ENCODE measurements at places on chromosomes 1 and 21.
A peak's percentile ranks its signal among the peaks of the same experiment; 100 is the strongest.

DNA sequence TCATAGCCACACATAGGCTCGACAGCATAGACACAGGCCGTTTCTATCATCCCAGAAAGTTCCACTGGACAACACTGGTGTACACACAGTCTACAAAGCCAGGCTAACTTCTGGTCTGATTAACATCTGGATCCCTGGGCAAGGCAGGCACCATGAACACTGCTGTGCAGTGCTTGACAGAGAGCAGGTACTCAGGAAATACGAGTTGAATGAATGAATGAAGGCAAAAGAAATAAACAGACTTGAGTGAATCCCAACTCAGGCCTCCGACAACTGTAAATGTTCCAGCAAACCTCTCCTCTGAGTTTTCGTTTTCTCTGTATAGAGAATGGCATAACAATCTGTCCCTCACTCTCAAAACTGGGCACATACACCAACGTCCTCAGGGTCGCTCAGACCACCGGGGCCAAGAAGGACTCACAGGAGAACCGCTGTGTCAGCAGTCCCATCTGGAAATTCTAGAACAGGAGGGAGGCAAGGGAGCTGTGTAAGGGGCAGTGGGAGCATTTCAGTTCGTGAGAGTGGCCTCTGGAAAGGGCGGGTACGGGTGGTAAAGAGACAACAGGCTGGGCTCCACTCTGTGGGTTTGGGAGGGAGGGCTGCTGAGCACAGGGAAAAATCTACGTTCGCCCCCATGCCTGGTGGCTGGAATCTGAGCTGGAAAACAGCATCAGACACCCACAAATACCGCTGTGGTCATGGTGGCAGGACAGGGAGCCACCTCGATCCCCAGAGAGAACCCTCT, 15.1 kb upstream of the ECE1 start:
- DNase-seq: no peak

GRCh38 chr1:82284213-82284612, 483.5 kb downstream of the ADGRL2 start:
- no peak for DNase-seq

GRCh38 chr1:191798178-191798577, 360.1 kb upstream of the RGS18 start:
- DNase-seq: no peak

DNA sequence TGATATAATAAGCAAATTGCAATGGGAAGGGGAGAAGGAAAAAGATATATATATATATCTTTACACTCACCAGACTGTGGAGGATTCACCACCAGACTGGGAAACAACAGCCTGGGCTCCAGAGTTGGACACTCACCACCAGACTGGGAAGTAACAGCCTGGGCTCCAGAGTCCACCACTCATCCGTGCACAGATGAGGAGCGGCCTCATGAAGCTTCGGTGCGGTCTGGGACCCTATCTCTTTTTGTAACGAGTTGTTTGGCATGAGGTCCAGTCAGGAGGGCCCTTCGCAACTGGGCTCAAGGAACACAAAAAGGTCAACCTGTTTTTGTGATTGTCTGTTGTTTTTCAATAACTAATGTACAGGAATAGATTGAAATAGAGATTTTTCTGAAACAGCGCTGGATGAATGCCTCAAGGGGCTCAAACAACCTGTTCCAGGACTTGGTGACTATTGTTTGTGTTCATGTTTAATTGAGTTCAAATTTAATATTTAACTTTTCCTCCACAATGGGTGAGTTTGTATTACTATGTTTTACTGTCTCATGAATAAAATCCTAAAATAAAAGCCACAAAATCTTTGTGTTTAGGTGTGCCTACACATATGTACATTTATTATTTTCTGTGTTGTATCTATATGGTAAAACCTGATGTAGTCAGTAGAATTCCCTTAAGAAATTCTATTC, 40.1 kb downstream of the S100A10 start:
- DNase-seq: no peak

DNA sequence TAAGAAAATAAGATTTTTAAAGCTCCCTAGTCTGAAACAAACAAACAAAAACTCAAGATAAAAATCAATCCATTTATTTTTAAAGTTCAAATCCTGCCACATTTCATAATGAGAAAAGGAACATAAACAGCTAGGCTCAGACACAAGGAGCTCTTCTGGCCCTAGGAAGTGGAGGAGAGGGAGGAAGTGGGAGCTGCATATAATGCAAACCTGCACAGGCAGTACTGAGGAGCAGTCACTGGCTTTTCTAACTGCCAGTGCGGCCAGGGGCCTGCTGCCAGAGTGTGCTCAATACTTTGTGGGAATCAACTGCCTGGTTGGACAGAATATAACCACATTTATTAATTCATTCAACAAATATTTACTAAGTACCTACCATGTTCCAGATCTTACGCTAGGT, 139.8 kb upstream of the SPATA6 start:
- no peak for DNase-seq

DNA sequence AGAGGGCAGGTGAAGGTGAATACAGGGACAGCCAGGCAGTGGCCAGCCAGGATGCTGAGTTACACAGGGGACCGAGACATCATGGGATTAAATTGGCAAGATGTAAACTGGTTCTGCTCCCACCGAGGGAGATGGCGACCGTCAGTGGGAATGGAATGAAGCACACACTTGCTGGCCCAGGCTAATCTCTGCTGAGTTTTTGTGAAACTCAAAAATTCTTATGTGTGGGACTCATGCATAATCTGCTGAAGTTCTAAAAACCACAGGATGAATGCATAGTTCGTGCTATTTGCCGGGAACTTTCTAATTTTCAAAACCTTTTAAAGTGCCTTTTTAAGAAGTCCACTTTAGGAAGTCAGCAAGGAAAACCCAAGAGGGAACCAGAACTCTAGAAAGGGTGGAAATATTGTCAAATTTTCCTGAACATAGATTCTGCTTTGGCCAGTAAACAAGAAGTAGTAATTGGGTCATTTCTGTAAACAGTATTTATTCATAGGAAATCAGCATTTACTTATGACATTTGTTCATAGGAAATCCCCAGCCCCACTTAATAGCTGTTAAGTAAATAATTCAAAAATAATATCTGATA, 85.4 kb upstream of the ROR1 start:
- no peak for DNase-seq

DNA sequence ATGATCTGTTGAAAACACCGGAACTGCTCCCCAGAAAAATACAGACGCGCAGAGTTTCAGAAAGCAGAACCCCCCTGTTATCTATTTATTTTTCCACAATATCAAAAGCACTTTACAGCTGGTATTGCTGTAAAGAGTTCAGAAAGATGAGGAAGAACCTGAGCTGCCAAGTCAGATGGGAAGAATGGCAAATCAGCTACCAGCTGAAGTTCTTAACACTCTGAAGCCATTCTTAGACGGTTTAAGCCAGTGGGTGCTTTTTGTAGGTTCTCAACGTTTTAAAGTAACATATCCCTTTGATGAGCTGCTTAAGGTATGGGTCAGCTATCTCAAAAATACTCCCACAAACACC, 714 bp upstream of the AKIRIN1 start:
- DNase-seq: no peak

GRCh38 chr1:20355828-20356735, 65.4 kb downstream of the VWA5B1 start:
- no peak for DNase-seq

DNA sequence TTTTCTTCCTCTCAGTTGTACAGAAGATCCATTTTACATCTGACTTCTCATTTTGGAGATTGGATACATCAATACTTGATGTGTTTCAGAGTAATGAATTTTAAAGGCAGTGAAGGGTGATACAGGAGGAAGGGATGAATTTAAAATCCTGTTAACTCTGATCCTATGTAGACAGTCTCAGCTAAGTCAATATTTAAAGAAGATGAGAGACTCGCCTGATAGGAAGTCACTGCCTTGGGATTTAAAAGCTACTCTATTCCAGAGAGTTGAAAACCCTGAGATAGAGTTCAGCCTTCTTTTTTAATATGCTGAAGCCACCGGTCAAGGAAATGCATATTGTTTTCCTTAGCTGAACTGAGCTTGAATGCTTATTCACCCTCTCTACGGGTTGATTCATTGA, 42.7 kb downstream of the HUNK start:
- no peak for DNase-seq

DNA sequence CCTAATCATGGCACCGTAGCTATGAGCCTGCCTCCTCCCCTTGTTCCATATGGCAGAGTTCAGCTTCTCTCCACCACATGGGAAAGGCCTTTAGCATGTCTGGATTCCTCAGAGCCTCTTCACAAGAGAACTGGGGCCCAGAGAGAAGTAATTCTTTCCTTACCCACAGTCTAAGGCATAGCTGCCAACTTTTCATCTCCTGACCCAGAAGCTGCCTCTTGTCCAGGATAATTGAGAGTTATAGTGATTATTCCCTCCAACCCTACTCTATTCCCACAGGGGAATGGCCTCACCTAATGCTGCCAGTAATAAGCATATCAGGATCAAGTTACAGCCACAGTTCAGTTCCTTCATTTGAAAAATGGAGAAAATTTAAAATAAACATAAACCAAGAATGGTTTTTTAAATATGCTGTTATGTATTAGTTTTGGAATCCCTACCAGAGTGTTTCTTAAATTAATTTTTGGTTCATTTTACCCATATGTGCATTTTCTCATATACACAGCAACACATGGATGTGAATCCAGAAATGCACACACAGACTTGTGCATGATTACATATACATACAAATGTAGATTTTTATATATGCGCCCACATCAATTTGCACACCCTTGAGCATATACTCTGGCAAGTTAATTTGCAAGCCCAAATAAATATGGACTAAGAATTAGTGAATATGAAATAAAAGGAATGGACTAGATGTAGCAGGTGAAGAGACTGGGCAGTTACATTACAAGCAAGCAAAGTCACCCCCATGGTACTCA, 63.9 kb upstream of the WARS2 start:
- DNase-seq: no peak

- DNase-seq: no peak
Observed at GRCh38 chr1:153515504-153516394, 20.0 kb downstream of the S100A6 start.

DNA sequence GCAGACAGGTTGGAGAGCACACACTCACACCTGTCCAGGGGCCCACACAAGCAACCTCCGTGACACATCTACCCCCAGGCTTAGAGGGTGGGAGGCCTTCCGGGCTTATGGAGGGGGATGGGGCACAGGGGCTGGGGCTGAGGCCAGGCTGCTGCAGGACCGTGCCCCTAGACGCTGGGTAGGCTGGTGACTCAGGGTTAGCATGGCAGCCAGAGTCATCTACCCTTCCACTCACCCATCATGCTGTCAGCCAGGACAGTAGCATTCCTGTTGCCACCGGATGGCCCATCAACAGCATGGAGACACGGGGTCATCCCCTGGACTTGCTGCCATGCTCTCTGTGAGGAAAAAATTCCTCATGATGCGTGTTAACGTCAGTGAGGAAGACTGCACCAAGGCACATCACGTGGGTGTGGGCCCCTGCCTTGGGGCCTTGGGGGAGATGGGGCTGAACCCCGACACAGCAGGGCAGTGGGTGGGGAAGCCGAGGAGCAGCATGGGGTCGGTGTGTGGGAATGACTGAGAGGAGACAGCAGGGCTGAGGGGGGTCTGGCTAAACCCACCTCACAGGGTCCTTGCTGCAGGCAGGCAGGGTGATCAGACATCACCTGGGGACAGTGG, 52.8 kb downstream of the WNT9A start:
- DNase-seq: no peak

GRCh38 chr1:117753232-117753631, 147.4 kb downstream of the TENT5C start:
- DNase-seq: no peak

- no peak for DNase-seq
Observed at GRCh38 chr1:165411396-165411795, 33.5 kb downstream of the RXRG start.

GRCh38 chr21:31530897-31531705, 128.4 kb upstream of the SOD1 start:
- no peak for DNase-seq

DNA sequence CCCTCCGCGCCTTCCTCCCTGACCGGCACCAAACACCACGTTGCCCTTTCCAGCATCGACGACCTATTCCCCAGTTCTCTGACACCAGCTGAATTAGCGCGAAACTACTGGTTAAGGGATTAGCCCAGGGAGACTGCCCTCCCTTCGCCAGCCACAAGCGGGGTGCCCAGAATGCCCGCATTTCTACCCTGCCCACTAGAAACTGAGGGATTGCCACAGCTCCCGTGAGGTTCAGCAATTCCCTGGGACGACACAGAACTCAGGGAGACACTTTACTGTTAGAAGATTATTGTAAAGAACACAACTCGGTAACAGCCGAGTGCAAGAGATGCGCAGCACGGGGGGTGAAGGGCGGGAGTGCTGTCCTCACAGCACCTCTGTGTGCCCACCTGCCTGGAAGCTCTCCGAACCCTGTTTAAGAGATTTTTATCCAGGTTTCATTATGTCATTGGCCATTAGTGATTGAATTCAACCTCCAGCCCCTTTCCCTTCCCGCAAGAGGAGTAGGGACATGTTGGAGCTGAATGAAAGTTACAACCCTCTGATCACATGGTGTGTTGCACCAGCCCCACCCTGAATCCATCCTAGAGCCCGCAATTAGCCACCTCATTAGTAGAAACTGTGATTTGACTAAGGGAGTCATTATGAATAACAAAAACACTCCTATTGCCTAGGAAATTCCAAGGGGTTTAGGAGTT, 15.8 kb upstream of the RIPPLY3 start:
- DNase-seq: no peak

GRCh38 chr1:41892301-41892781, 26.4 kb downstream of the HIVEP3 start:
- no peak for DNase-seq

GRCh38 chr1:45014321-45015028, 2.4 kb downstream of the UROD start:
- peak; percentile 80 for DNase-seq

GRCh38 chr1:243917863-243918565, 68.0 kb upstream of the AKT3 start:
- DNase-seq: no peak

- DNase-seq: no peak
Observed at GRCh38 chr1:109816175-109816811, 52.6 kb upstream of the EPS8L3 start.

DNA sequence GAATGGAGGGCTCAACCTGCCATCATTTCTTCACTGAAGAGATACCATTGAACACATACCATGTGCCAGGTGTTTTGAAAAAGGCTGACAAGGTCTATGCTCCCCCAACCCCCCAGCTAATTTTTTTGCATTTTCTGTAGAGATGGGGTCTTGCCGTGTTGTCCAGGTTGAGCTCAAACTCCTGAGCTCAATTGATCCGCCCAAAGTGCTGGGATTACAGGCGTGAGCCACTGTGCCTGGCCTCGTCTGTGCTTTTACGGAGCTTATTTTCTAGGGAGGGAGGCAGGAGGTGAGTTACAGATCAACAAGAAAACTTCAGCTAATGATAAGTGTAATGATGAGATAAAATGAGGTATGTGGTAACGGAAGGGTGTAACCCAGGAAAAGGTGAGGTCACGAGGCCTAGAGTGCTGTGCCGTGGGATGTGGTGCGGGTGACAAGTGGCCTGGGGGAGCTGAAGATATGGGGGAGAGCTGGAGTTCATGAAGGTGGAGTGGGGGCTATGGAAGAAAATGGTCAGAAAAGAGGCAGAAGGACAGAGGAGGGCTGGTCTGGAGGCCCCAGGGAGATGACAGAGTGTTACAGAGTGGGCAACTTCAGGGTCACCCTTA, 28.2 kb downstream of the FAAH start:
- DNase-seq: no peak

- no peak for DNase-seq
Observed at GRCh38 chr1:81296601-81297000, 504.1 kb upstream of the ADGRL2 start.
